Activated CD8-positive, alpha-beta memory T cell treated with anti-CD3 and anti-CD28 coated beads for 48 hours (primary cell): ENCODE measurements at places on chromosomes 13 and 19.

GRCh38 chr19:53596056-53596455, 35.7 kb upstream of the DPRX start:
- no peak for DNase-seq

DNA sequence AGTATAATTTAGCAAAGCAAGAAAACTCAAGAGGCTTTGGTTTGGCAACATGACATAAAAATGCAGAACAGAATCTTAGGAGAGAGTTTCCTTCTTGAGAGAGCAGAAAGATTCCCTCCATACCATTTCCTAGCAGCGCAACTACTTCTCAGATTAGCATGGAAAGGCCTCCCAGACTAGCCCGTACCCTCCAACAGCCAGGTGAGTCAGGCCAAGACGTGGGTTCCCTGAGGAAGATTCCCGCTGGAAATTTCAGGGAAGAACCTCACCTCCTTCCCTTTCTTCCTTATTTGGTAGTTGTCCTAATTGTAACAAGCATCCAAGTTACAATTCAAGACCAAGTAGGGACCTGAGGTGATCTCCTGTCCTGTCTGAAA, 12.3 kb downstream of the COL4A2 start:
- no peak for DNase-seq

- no peak for DNase-seq
These were observed 27.3 kb upstream of the ZNF562 start for GRCh38 chr19:9702186-9702585.

- no peak for DNase-seq
These were observed 1227.4 kb downstream of the PCDH17 start for GRCh38 chr13:58858870-58859371.

DNA sequence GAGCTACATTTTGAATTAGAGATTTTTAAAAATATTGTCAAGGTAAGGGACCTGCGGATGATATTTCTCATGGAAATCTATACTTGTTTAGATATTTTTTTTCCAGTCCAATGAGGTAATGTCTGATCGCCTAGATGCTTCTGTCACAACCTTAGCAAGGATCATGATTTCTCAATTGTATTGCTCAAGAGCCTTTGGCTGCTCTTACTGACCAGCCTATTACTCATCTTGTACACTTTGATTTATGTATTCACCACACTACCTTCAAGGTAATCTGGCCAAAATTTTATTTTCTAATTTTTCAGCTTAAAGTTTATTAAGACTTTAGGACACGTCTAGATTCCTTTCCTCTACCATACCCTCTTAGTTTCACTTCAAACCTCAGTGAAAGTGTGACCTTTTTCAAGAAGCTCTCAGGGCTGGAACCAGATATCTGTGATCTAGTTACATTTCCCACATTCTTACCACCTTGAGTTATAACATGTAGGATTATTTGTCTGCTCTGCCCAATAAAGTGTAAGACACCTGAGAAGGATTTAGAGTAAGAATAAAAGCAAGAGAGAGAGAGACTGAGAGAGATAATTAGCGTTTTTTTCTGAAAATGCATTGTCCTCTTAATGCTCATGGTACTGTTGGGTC, 197.1 kb downstream of the ITGBL1 start:
- no peak for DNase-seq

GRCh38 chr13:76630629-76631230, 255.5 kb downstream of the KCTD12 start:
- no peak for DNase-seq

- no peak for DNase-seq
These were observed 135.2 kb downstream of the PTPRS start for GRCh38 chr19:5205381-5205780.

GRCh38 chr19:49560358-49560900, 19.9 kb downstream of the NOSIP start:
- DNase-seq, result no peak

- DNase-seq, result no peak
These were observed 65.8 kb upstream of the MED4 start for GRCh38 chr13:48160606-48161278.

DNA sequence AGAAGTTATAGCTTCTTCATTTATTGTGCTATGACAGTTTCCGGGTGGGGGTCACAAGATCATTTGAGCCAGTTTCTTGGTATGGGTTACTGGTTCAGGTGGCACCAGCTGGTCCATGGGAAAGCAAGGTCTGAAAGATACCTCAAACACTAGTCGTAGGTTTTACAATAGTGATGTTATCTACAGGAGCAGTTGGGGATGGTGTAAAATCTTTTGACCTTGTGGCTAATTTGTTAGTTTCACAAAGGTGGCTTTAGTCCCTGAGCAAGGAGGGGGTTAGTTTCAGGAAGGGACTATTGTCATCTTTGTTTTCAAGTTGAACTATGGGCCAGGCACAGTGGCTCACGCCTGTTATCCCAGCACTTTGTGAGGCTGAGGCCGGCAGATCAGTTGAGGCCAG, 24.6 kb downstream of the CHST8 start:
- no peak for DNase-seq

DNA sequence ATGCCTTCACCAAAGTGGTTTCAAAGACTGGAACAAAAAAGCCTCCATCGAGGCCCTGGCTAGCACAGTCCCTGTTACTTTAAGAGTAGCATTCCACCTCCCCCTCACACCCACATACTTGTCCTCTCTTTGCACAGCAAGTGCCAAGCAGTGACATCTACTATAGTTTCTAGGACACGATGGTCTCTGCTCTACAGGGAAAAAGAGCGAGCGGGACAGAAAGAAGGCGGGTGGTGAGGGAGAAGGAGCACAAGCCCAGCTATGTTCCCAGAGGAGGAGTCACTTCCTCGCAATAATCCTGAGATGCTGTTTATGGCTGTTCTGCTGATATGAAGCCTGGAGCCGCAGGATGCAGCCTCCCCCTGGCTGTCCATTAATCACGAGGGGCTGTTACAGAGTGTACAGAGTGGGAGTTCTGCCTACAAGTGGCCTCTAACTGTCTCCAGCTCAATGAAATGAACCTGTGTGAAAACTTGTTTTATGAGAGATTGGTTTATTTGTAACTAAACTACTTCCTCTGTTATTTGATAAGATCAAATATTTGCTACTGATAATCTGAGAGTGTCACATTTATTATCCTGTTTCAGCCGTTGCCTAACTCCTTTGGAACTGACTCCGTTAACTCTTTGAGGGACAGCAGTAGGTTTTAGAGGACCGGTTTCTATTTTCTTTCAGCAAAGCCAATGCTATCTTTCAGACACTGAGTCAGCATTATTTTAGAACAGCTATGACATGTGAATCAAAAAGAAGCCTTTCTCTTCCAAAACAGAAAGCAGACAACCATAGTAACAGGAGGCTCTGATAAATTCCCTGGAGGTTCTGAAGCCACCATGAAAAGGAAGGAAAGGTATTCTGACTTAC, 208.0 kb downstream of the SPRY2 start:
- no peak for DNase-seq

DNA sequence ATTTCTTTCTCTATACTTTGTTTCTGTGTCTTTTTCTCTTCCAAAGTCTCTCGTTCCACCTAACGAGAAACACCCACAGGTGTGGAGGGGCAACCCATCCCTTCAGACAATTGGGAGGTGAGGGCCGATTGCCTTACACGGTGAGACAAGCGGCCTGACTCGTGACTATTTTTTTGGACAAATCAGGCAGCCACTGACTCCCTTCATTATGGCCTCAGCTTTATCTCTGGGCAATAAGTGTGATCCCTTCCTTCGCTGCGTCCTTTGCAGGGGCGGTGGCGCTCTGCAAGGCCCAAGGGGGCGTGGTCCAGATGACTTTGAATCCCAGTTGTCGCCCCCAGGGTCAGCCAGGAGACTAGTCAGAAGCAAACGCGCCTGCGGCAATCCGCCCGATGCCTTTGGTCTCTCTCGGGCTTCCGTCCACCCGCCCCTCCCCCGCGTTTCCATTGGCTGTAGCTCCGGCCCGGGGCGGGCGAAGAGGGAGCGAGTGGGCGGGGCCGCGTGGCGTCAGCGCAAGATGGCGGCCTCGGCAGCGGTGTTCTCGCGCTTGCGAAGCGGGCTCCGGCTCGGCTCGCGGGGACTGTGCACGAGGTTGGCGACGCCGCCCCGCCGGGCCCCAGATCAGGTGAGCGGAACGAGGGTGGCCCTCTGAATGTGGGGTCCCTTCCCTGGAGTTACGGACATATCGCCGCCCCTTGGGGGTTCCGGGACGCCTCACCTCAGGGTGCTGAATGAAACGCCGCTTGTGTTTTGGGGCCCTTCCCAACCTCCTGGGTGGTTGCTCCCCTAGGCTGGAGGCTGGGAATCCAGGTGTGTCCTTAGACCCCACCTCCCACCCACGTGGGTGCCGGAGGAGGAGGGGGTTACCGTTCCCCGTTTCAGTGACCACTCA, at the start of gene TIMM50:
Gene TIMM50, plus strand, starts transcription at position 502 of the 892 bp plus-strand sequence. Its CDS starts 16 bp downstream, at position 518.
- DNase-seq, result peak; percentile 99

GRCh38 chr13:77412116-77412635, 85.3 kb upstream of the MYCBP2 start:
- no peak for DNase-seq

GRCh38 chr13:109418111-109418510, 368.3 kb downstream of the IRS2 start:
- no peak for DNase-seq

DNA sequence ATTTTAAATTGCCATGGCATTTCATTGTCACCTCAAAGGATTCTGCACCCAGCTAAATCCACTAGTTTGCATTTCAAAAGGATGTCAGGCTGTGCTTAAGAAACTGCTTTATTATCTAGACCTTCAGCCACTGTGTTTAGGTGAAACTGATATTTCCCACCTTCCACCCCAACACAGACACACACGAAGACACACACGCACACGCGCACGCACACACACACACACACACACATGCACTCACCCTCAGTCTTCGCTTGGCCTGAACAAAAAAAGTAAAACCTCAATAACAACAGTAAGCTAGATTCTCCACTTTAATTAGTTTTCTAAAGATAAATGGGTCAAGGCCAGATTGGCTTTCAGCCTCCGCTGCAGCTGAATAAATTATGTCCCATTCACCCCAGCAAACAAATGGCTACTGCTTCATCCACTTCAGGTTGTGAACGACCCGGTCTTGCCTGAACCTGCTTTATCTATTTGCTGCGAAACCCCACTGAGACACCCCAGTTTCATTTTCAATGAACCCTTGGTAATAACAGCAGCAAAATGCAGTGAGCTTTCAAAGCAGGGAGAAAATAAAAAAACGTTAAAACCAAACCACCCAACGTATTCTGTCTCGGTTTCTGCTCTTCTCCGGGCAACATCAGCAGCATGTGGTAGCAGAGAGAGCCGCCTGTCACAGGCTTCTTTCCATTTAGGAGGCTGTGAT, 166.8 kb downstream of the DCT start:
- no peak for DNase-seq

- no peak for DNase-seq
These were observed 496 bp downstream of the ZNF574 start for GRCh38 chr19:42076380-42076944.

GRCh38 chr13:48144413-48145035, 49.6 kb upstream of the MED4 start:
- DNase-seq, result no peak

- DNase-seq, result peak; percentile 92
These were observed at the start of gene WDR62 for GRCh38 chr19:36054733-36055686. Gene WDR62, plus strand, starts transcription at chr19:36054897. Its CDS starts 75 bp downstream, at chr19:36054972.

DNA sequence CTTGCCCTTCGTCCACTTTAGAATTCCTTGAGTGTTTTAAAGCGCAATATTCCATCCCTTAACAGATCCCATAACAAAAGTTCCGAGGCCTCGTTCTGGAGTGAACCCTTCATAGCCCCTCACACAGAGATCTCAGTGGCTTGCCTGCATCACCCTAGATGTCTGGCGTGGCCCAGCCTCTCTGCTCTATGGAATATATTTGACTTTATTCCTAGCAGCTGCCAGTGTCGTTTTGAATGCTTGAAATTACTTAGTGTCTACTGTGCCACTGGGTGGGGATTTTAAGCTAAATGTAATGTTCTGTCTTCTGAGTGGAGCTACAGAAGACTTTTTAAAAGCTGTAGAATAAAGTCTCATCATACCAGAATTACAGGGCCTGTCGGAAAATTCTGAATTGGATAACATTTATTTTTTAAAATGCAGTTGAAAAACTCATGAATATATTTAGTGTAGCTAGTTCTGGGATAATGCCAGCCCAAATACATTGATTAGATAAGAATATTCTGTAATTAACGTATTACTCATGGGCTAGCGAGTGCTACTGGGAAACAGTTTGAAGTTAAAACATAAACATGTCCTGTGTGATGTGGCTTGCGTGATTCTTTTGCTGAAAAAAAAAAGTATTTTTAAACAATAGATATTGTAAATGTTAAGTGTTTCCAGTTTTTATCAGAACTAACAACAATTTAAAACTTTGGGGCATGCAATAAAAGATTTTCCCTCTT, 111.8 kb downstream of the ESD start:
- DNase-seq, result no peak

DNA sequence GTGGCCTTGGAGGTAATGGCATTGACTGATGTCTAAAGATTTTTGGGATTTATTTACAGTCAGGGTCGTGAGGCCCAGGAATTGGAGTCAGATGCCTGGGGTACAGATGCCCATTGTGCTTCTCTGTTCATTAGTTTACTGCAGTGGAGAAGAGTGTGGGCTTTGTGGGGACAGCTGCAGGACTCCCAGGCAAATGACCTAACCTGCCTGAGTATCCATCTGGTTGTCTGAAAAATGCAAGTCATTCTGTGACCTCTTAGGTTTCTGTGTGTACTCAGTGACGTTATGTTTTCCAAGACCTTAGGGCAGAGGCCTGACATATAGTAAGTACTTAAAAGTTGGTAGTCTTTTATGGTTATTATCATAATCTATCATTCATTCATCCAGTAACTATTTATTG, 60.5 kb downstream of the SPATA13 start:
- DNase-seq, result no peak

DNA sequence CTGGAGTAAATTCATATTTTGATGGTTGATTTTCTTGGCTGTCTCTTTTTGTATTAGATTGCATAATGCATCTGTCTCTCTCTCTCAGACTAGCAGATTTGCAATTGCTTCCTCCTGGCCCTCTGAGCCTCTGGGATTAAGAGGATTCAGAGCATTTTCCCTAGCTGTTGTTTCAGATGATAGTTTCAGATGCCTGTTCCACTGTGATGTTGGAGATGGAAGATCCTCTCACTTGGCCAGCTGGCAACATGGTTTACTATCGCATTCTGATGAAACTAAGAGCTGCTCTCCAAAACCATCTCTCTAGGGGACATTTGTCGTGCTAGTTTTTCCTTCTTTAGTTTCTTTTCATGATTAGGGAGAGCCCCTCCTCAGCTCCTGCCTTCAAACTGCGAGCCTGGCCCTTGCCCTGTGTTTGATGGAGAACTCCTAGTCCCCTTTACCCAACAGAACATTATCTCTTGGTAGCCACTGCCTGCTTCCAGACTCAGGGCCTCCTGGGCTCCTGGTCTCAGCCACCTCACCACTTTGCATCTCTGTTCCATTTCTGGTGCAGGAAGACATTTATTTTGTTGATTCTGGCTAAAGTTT, 244.6 kb downstream of the B3GLCT start:
- no peak for DNase-seq

DNA sequence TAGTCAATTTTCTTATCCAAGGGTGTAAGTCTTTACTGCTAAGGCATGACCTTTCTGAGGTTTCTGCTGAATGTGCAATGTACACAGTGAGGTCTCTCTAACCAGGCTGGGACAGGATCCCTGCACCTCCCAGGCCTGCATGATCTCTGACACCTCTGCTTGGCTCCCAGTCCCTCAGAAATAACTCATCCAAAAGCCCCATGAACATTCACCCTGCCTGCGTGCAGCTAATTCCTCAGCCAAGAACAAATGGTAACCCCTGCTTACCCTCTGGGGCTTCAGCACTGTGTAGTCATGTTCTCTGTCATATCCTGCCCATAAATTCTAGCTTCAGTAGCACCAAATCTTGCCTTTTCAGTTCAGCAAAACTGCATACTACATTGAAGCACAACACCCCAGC, 1146.3 kb upstream of the MIR17HG start:
- DNase-seq, result no peak
